Activated CD4-positive, alpha-beta T cell treated with anti-CD3 and anti-CD28 coated beads, Interleukin-2, amount 10 ng/mL, durations not matched to agents 7 days and 5 days (primary cell): ENCODE measurements at places on chromosomes 16 and 17. TPM values are rescaled to one million over a fixed set of nuclear protein-coding genes. Genes with fewer than 3 reads are reported as not detected.
A peak's percentile ranks its signal among the peaks of the same experiment; 100 is the strongest.

GRCh38 chr17:74547736-74548135, 1.8 kb upstream of the CD300C start:
- no peaks in the 10 kb centered on the region for H3K27me3 ChIP-seq
- H3K4me1 ChIP-seq, result peaks cover 42% of the 10 kb centered on the region
- no peaks in the 10 kb centered on the region for H3K36me3 ChIP-seq
- peak; percentile 50 for DNase-seq
- no peak overlapping the region for H3K4me3 ChIP-seq
- H3K27ac ChIP-seq, result peak overlapping the region; percentile 80

- H3K4me3 ChIP-seq, result no peak overlapping the region
- DNase-seq, result no peak
- H3K27ac ChIP-seq, result no peak overlapping the region
- H3K36me3 ChIP-seq, result no peaks in the 10 kb centered on the region
- H3K4me1 ChIP-seq, result peaks cover 3% of the 10 kb centered on the region
Measured at GRCh38 chr17:76579281-76579680, 6.4 kb downstream of the ST6GALNAC2 start.

The PLK1 gene
- 134 TPM for total RNA-seq

GRCh38 chr16:48004141-48004695, 151.6 kb downstream of the ABCC12 start:
- no peaks in the 10 kb centered on the region for H3K27me3 ChIP-seq
- no peak overlapping the region for H3K27ac ChIP-seq
- no peak for DNase-seq
- no peaks in the 10 kb centered on the region for H3K4me1 ChIP-seq

DNA sequence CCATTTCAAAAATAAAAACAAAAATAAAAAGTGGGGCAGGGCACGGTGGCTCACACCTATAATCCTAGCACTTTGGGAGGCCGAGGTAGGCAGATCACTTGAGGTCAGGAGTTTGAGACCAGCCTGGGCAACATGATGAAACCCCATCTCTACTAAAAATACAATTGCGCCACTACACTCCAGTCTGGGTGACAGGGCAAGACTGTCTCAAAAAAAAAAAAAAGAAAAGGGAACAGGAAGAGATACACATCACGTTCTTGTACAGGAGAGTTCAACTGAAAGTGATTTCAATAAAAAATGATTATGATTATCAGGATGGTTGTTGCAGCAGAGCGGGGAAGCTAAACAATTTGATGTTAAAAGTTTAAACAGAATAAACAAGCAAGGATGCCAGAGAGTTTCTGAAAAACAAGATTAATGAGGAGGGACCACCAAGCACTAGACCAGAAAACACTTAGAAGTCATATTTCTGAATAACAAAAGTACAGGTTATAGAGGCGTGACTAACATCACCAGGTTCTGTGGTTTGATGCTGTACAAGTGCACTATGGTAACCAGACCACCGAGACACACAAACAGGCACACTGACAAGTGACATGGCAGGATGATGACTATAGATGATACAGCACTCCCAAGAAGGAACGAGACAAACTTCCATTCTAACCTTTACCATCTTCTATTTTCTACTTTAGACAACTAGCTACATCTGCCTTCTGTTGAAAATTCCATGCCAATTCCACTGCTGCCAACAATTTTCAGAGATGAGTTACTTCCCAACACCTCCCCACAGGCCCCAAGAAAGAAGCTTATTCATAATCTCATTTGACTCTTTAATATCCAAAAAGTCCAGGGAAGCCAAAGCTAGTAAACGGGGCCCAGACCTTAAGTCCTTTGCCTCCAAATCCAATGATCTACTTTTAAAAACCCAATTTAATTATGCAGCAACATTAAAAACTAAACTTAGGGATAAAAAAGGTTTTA, 11.8 kb downstream of the DNAJA2 start:
- H3K27me3 ChIP-seq, result no peaks in the 10 kb centered on the region
- peaks cover 72% of the 10 kb centered on the region for H3K36me3 ChIP-seq
- peak overlapping the region; percentile 50 for H3K27ac ChIP-seq
- DNase-seq, result peak; percentile 17
- H3K4me3 ChIP-seq, result no peak overlapping the region
- peaks cover 23% of the 10 kb centered on the region for H3K4me1 ChIP-seq

DNA sequence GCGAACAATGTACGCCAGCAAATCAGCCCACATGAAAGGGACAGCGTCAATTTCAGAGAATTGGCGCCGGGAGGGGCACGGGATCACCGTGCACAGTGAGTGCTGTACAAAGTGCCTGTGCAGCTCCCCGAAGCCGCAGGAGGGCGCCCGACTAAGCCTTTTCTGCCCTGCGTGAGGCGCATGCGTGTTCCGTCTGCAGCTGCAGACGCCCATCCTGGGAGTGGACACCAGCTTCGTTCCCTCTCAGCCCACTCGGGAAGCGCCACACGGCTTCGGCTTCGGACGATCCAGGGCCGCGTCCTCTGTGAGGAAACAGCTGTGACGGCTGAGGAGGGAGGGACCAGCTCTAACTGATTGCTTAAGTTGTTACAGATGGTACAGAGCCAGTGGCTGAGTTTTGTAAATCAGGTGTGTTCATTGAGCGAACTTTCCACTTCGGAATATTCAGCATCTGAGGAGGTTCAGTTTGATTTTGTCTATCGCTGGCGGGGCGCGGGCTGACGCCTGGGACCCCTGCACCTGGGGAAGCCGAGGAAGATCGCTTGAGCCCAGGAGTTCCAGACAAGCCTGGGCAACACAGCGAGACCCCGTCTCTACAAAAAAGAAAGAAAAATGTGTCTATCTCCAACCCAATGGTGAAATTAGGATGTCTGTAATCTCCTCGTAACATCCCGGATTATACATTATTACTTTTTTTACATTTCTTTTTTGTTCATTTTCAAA, 15.4 kb upstream of the ZNF287 start:
- DNase-seq, result peak; percentile 90
- H3K27ac ChIP-seq, result no peak overlapping the region
- peaks cover 2% of the 10 kb centered on the region for H3K36me3 ChIP-seq
- peak overlapping the region; percentile 66 for H3K4me3 ChIP-seq

DNA sequence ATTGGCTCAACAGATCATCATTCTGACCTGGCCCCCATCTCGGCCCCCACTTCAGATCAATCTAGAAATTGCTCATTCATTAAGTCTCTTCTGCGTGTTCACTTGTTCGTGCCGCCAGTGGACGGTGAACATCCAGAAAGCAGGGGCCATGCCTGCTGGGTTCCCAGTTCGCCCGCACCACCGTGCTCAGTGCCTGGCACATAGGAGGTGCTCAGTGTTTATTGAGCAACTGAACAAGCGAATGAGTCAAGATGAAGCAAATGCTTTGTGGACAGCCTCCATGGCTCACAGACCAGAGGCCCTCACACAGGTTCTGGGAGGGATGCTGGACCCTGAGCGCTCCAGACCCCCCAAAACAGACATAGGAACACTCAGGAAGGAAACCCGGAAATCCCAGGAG, 13.9 kb downstream of the BEAN1 start:
- H3K27me3 ChIP-seq, result peaks cover 8% of the 10 kb centered on the region
- H3K4me3 ChIP-seq, result no peak overlapping the region
- no peaks in the 10 kb centered on the region for H3K4me1 ChIP-seq
- no peaks in the 10 kb centered on the region for H3K36me3 ChIP-seq
- no peak for DNase-seq
